ENCODE measurements at places on chromosomes 1 and 21. TPM values are rescaled to one million over a fixed set of nuclear protein-coding genes. Genes with fewer than 3 reads are reported as not detected.

GRCh38 chr1:115337633-115338456 is at the start of gene NGF:
Gene NGF (minus strand): TSS chr1:115338249. CDS start chr1:115286795, 51,454 bp downstream.
- no peak for DNase-seq
- peak within 1 kb of the TSS; percentile 53 for H3K4me3 ChIP-seq
- H3K4me1 ChIP-seq: no peaks in the 10 kb centered on the region
- H3K36me3 ChIP-seq: no peaks in the 10 kb centered on the region
- H3K27me3 ChIP-seq: peaks cover 25% of the 10 kb centered on the region

GRCh38 chr1:157194731-157195520 is 56.7 kb upstream of the ETV3 start:
- DNase-seq: no peak
- no peak overlapping the region for H3K27ac ChIP-seq
- H3K36me3 ChIP-seq: no peaks in the 10 kb centered on the region
- H3K27me3 ChIP-seq: peaks cover 17% of the 10 kb centered on the region
- H3K4me1 ChIP-seq: no peaks in the 10 kb centered on the region
- H3K4me3 ChIP-seq: no peak overlapping the region

GRCh38 chr21:44013380-44014088 is 1.4 kb downstream of the TRAPPC10 start:
- peak overlapping the region; percentile 98 for H3K4me3 ChIP-seq
- H3K36me3 ChIP-seq: no peaks in the 10 kb centered on the region
- peak overlapping the region; percentile 97 for H3K27ac ChIP-seq
- DNase-seq: no peak

DNA sequence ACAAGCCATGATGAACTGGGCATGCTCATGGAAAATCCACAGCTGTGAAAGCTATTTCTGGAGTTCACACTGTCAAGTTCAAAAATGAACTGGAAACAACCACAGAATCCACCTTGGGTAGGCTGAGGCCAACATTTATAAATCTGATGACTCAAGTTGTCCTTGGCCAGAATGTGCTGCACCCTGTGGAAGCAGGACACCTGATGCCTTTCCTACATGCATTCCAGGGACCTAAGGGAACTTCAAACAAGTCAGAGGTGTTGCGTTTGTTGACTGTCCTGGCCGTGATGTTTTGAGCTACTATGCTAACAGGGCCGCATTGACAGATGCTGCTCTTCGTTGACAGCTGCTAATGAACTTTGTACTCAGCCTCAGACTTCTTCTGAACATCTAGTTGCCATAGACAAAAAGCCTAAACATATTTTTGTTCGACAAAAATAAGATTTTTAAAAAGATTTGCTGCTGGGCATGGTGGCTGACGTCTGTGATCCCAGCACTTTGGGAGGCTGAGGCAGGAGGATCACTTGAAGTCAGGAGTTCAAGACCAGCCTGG is 127.9 kb upstream of the SLC45A1 start:
- H3K36me3 ChIP-seq: no peaks in the 10 kb centered on the region
- H3K27ac ChIP-seq: no peak overlapping the region
- no peak for DNase-seq
- H3K27me3 ChIP-seq: no peaks in the 10 kb centered on the region
- no peak overlapping the region for H3K4me3 ChIP-seq

Gene C1orf116
- 22.2 TPM for total RNA-seq
